ENCODE measurements at places on chromosomes 4 and X. TPM values are rescaled to one million over a fixed set of nuclear protein-coding genes. Genes with fewer than 3 reads are reported as not detected.

DNA sequence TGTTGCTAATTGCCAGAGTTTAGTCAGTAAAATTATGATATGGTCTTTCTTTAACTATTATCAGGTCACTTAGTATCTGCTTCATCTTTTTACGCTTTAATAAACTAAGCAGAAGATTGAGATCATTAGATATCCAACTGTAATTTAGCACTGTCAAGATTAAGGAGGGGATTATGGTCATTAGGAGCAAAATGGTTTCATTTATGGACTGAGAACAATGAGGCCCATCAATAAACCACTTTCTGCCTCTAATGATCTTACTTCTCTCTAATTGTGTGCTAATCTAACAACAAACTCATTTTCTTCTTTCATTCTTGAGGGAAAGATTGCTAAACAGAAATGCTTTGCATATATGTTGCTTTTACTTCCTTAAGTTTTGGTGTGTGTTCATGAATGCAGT lies 340.4 kb downstream of the RPA4 start:
- DNase-seq = no peak

GRCh38 chrX:25034889-25035288 lies 19.1 kb upstream of the ARX start:
- DNase-seq = no peak

DNA sequence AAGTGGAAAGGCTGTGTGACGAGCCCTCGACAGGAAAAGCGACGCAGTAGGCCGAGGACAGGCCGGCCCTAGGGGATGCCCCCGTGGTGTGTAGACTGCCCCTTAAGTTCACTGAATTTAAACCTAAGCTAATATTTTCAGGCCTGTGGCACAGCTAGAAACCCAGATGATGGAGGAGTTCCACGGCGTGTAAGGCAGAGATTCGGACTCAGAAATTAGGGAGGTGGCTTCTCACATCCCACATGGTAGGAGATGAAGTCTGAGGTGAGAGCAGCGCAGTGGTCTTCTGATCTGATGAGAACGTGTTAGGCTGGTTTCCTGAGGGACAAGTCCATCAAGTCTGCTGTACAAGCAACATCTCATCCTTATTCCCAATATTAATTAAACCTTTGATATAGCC lies 7.8 kb downstream of the LRP2BP start:
- no peak for DNase-seq

DNA sequence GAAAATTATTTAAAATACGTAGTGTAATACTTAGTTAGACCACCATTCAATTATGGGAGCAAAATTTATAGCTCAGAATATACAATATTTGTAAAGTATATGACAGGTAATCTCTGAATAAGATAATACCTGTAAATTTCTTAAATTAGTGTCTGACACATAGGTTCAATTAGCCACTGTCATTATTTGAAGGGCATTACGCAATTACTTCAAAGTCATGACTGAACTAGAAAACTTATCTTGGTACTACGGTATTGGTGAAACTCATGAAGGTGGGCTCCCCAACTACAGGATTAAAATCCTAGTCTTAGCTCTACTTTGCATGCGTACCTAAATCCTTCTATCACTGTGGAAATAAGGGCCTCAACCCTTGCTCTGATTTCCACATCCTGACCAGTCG lies 860.7 kb downstream of the PCDH19 start:
- DNase-seq = no peak

GRCh38 chrX:23493941-23494374 lies 159.3 kb downstream of the PTCHD1 start:
- no peak for DNase-seq

DNA sequence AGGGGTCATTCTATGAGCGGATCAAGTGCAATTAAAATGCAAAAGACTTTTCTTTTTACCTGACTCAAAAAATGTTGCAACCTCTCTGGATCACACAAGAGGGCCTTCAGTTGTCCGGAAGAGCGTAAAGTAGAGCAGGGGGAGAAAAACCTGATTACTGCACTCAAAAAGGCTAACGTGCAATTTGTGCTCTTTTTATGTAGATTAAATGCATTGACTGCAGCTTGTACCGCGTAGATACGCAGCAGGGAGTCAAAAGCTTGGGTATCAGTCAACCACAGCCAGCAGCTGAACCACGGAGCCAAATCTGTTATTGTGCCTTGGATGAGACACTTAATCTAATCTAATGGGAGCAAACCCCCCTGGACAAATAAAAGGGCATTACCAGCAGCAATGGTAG lies 107.3 kb upstream of the RAI2 start:
- DNase-seq = no peak

DNA sequence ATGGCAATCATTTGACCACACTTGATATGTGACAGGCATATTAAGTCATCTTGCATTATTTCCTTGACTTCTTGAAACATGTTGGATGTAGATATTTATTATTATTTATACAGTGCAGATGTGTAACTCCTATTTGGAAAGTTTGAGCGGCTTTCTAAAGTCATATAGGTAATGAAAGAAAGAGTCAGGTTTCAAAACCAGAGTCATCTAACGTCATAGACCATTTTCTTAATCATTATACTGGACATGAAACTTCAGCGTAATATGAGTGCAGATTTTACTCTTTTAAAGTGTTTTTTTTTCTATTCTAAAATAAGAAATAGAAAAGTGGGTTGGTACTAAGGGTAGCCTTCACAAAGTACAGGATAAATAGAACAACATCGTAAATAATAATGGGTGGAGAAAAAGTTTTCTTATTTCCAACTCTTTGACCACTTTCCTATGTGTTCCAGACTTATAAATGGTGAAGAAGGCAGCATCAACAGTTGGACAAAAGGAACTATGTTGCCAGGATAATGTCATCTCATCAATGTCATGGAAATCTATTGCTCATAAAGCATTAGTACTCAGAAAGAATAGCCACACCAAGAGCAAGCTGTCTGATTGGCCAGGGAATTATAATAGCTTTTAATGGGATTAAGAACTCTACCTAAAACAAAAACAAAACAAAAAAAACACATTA lies 108.0 kb upstream of the PCDH18 start:
- DNase-seq = no peak

- peak; percentile 37 for DNase-seq
Observed at GRCh38 chr4:87017580-87018342, 83.0 kb downstream of the AFF1 start.

GRCh38 chr4:103923551-103923950 lies 203.8 kb upstream of the TACR3 start:
- DNase-seq = no peak

- DNase-seq = no peak
Observed at GRCh38 chr4:96486563-96486962, 646.7 kb downstream of the PDHA2 start.

DNA sequence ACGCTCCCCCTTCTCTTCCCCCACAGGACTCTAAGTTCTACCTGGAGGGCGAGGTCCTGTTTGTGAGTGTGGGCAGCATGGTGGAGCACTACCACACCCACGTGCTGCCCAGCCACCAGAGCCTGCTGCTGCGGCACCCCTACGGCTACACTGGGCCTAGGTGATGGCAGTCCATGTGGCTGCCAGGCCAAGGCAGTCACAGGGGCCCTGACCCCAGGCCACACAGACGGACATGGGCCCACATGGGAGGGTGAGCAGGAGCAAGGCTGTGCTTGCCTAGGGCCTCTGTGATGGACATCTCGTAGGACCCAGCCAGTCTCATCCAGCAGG lies 10.0 kb upstream of the ADD1 start:
- DNase-seq = no peak

- no peak for DNase-seq
Observed at GRCh38 chrX:115679460-115679859, 118.5 kb downstream of the PLS3 start.

DNA sequence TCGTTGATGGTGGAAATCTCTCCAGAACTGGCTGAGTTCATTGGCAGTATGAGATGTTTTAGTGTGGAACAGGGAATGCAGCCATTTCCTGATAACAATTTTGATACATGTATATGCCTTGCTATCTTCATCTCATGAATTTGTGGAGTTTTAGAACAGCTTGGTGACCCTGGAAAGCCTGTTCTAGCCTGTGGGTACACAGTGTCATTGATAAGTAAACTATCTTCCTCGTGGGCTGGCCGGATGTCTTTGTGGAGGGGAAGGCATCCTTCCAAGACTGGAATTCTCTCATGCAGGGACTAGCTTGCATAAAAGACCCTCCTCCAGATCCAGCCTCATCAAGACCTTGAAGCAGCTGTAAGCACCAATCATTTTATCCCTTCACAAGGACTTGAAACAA lies 40.2 kb upstream of the NUDT10 start:
- no peak for DNase-seq

- peak; percentile 28 for DNase-seq
Observed at GRCh38 chrX:68710870-68711576, 63.6 kb downstream of the STARD8 start.

- no peak for DNase-seq
Observed at GRCh38 chr4:53775381-53775780, 184.1 kb upstream of the LNX1 start.

DNA sequence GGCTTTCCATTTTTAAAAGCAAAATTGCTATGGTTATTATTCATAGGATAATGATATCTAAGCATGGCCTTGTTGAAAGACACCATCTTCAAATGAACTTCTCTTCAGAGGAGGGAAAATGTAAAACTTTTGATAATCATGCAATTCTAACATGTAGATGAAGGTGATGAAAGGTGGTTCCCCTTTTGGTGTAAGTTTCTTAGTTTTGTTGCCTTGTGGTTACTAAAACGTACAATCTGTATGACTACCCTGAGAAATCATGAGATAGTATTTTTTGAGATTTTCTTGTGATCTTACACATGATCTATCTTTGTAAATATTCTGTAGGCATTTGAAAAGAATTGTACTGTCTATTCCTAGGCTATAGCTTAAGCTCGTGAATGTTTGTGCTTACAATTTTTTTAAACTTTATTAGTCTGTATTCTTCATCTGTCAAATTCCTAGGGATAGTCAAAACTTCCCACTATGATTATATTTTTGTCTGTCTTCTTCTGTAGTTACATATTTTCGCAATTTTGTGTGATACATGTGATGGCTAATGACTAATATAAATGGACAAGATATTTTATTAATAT lies 47.5 kb downstream of the PTPN13 start:
- DNase-seq = no peak

DNA sequence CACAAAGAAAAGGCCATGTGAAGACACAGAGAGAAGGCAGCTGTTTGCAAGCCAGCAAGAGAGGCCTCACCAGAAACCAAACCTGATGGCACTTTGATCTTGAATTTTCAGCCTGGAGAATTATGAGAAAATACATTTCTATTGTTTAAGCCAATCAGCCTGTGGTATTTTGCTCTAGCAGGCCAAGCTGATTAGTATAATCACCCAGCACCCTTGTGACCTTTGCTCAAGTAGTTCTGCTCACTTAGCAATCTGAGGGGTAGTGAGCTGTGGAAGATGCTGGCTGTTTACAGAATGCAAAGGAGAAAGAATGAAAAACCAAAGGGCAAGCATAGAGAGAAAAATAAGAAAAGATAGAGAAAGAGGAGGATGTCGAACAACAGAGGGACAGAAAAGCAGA lies 396.4 kb upstream of the BOD1L1 start:
- DNase-seq = no peak

DNA sequence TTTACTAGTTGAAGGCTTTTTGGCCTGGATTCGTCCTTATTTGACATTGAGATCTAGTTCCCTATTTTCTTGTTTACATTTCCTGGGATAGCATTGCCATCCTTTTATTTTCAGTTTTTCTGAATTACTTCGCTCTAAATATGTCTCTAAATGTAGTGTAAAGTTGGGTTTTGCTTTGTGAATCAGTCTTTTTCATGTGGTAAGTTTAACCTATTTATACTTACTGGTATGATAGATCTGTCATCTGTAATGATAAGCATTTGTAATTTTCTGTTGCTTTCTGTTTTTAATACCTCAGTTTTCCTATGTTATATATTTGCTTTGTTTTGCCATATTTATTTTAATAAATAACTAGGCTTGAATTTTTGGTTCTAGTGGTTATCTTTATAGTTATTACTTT lies 6.7 kb downstream of the PDK3 start:
- no peak for DNase-seq

DNA sequence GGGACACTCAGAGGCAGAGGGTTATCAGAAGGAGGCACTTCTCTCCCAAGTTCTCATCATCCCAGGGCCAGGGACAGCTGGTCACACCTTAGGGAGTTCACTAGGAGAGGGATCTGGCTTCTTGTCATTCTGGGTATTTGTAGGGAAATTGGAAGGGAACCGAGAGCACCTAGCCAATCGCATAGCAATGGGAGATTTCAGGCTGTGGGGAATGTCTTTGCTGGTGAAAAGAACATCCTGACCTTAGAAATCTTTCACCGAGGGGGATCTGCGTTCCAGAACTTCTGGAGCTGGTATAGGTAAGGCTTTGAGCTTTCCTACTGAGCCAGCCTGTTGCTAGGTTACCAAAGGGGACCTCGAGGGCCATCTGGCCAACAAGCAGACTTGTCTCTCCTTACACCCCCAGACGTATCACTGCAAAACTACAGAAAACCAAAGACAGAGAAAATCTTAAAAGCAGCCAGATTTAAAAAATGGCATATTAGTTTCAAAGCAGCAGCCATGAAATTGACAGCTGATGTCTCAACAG lies 6.8 kb downstream of the HTT-AS start:
- DNase-seq = no peak

DNA sequence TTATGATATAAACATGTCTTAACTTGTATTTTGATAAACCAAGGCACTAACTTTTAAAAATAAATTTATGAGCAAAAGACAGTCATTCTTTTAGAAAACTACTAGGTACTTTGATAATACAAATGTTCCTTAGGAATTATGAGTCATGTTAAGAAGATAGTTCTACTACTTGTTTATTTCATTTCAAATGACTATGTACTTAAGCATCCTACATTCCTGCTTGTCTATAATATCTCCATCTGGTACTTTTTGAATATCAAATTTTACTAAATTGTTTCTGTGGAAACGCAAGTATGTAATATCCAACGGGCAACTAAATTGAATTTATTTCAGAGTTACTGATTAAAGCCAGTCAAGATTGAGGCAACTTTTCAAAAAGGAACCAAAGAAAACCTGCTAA lies 61.8 kb downstream of the CAMK2D start:
- DNase-seq = no peak

DNA sequence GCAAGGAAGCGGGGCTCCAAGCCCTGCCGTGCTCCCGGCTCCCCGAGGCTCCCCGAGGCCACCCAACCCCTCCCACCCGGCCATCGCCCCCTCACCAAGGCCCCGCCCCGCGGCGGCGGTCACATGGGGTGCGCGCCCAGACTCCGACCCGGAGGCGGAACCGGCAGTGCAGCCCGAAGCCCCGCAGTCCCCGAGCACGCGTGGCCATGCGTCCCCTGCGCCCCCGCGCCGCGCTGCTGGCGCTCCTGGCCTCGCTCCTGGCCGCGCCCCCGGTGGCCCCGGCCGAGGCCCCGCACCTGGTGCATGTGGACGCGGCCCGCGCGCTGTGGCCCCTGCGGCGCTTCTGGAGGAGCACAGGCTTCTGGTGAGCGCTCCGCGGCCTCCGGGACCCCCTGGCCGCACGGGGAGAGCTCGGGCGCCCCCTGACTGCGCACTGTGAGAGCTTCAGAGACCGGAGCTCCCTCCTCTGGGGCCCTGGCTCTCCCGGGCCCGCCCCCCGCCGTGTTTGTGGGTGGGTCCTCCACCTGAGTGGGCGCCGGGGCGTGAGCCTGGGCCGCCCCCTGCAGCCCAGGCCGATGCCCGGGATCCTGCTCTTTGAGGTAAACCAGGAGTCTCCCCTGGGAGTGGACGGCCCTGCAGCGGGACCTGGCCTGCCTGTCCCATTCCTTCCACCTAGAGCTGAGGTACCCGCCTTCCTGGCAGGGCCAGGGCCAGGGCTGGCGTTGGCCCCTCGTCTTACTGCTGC lies at the start of gene IDUA:
IDUA (plus strand) TSS at position 166 of the 745 bp plus-strand sequence; CDS start at position 207, 41 bp downstream.
- peak; percentile 87 for DNase-seq

Gene SAGE1
- total RNA-seq = not detected

Gene SEPTIN11
- total RNA-seq = 24.0 TPM

Gene MAGEC3
- not detected for total RNA-seq

Gene MND1
- total RNA-seq = 51.3 TPM

Gene DGKK
- not detected for total RNA-seq

Gene RGN
- total RNA-seq = not detected

Data from activated naive CD4-positive, alpha-beta T cell treated with anti-CD3 and anti-CD28 coated beads for 36 hours (primary cell).